ENCODE measurements at places on chromosomes 2 and 18.

GRCh38 chr2:236618370-236618769, 48.7 kb downstream of the ACKR3 start:
- no peak for DNase-seq

DNA sequence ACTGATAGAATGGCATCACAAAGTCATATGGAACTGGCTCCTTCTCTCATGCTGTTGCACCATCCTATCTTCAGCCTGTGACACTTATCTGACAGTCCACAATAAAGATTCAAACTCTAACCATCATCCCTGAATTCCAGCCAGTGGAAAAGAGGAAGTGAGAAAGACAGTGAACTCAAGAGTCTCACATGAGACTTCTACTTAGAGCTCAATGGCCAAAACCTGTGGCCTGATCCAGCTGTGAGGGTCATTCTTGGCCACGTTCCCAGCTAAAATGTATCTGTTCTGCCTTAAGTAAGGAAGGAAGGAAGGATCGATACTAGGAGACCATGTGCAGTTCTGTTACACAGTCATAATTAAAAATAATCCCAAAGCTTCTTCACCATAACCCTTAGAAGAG, 73.6 kb downstream of the RND3 start:
- DNase-seq: no peak

GRCh38 chr18:23810396-23810795, 121.1 kb downstream of the LAMA3 start:
- DNase-seq: peak; percentile 62

DNA sequence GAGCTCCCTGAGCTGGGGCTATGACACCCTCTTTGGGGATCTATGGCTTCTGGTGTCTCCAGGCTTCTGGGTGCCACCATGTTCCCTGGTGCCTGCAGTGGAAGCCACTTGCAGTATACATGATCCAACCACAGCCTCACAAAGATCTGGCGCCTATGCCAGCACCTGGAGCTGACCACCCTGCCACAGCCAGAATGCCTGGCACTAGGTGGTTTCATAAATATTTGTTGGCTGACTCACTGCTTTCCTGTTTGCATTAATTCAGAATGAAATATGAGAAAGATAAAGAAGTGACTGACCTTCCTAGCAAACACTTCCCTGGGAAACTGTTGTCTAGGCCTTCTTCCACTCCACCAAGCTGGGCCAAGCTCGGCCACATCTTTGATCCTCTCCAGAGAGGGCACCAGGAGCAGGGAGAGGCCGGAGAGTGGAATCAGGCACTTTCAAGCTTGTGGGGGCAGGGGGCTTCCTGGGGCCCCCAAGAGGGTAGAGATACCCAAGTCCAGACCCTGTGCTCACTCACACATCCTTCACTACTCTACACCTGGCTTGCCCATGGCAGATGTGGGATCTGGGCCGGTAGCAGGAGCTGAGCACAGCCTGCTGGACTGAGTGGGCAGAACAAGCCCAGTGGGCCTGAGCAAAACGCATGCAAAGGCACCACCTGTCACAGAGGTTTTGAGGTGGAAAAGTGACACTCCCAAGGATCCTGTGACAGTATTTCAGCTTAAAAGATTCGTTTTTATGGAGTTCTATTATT, 565.7 kb downstream of the SLC4A3 start:
- DNase-seq: no peak

DNA sequence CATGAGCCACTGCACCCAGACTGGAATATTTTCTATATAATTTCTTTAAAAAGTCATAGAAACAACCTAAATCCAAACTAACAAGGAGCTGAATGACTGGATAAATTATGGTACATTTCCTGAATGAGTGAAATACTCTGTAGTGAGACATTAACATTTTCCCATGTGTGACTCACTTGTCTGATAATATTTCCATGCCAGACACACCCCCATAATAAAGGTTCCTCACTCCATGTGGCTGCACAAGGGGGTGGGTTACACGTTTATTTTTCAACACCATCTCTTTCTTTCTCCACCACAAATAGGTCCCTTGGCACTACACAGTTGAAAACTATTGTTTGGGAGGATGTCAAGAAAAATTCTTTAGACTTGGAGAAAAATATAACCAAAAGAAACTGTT, 266.3 kb upstream of the LYPD1 start:
- DNase-seq: no peak

DNA sequence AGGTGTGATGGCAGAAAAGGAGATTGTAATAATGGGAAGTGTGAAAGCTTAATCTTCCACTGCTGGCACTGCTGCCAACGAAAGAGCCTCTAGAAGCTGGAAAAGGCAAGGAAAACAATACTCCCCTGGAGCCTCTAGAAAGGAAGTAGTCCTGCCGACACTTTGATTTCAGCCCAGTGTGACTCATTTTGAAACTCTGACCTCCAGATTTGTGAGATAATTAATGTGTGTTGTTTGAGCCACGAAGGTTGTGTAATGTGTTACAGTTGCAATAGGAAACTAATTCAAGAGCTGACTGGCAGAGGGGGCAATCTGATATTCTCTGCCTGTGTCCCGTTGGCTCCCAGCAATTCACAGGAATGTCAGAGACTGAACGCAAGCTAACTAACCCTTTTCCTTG, 219.2 kb upstream of the UBE2E3 start:
- DNase-seq: no peak

Measured in activated CD8-positive, alpha-beta memory T cell treated with anti-CD3 and anti-CD28 coated beads for 24 hours (primary cell).